ENCODE measurements at places on chromosomes 5 and 9. TPM values are rescaled to one million over a fixed set of nuclear protein-coding genes. Genes with fewer than 3 reads are reported as not detected.

GLT6D1 gene
- not detected for total RNA-seq

PCDHGA11 gene
- total RNA-seq = 23.0 TPM

ELOVL7 gene
- total RNA-seq = 0.33 TPM

SAXO1 gene
- total RNA-seq = 0.17 TPM

CHSY3 gene
- total RNA-seq = 1.7 TPM

PCDHB9 gene
- total RNA-seq = 0.17 TPM

C5orf22 gene
- 22.4 TPM for total RNA-seq

UCK1 gene
- 21.5 TPM for total RNA-seq

HAVCR2 gene
- total RNA-seq = 2.2 TPM

GFI1B gene
- total RNA-seq = not detected

FBP2 gene
- total RNA-seq = not detected

NRARP gene
- total RNA-seq = 0.29 TPM

DNM1 gene
- 86.0 TPM for total RNA-seq

RAI14 gene
- total RNA-seq = 107 TPM

SOHLH1 gene
- total RNA-seq = not detected

ZFP37 gene
- 3.0 TPM for total RNA-seq

PSMB7 gene
- total RNA-seq = 149 TPM

LAMC3 gene
- 0.33 TPM for total RNA-seq

PDGFRB gene
- 126 TPM for total RNA-seq

IFNA13 gene
- total RNA-seq = not detected

BRINP1 gene
- under 0.01 TPM for total RNA-seq

CCNI2 gene
- total RNA-seq = not detected

POLR3G gene
- total RNA-seq = 6.9 TPM

SURF4 gene
- 459 TPM for total RNA-seq

TARS1 gene
- total RNA-seq = 250 TPM

PLAC8L1 gene
- not detected for total RNA-seq

KIF12 gene
- total RNA-seq = not detected

TLX3 gene
- total RNA-seq = not detected

CCNO gene
- total RNA-seq = not detected

PALM2AKAP2 gene
- total RNA-seq = 5.1 TPM

NACC2 gene
- total RNA-seq = 19.9 TPM

TBC1D9B gene
- total RNA-seq = 56.4 TPM

TTC16 gene
- 0.15 TPM for total RNA-seq

GKAP1 gene
- 0.66 TPM for total RNA-seq

HARS2 gene
- 40.9 TPM for total RNA-seq

CDH12 gene
- not detected for total RNA-seq

OR13C3 gene
- total RNA-seq = not detected

SCGB3A2 gene
- total RNA-seq = not detected
